ENCODE measurements at places on chromosomes 1 and 21.

- no peak for DNase-seq
These were observed 17.7 kb upstream of the KDM4A start for GRCh38 chr1:43632135-43632670.

DNA sequence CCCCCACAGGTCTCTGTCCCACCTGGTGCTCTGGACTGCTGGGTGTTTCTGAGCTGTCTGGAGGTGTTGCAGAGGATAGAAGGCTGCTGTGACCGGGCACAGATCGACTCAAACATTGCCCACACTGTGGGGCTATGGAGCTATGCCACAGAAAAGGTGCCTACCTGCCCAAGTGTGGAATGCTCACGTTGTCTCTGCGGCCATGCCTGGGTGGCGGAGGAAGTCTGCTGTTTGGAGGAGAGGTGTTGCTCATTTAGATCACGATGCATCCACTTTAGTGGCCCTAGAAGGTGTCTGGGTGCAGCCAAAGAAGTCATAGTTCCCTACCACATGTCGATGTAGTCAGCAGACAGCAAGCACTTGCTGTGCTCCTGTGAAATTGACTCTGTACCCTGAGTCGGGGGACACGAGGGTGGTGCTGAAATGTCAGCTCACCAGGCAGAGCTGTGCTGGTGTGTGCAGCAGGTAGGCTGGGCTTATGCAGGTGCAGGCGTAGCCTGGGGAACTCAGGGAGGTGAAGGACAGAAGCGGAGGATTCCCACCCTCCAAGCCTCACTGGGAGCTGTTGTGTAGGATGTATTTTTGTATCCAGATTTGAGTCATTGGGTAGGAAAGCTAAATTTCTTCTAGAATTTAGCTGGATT is 32.8 kb upstream of the PWP2 start:
- DNase-seq, result no peak

DNA sequence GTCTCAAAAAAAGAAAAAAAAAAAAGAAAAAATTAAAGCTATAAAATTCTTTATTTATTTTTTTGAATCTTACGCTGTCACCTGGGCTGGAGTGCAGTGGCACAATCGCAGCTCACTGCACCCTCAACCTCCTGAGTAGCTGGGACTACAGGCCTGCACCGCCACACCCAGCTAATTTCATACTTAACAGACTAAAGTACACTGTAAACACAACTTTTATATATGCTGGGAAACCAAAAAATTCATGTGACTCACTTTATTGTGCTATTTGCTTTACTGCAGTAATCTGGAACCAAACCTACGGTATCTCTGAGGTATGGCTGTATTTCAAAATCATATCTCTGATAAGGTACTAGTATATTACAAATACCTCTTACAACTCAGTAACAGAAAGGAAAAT is 40.3 kb downstream of the HSF2BP start:
- DNase-seq, result no peak

GRCh38 chr1:211490038-211490678 is 1.8 kb downstream of the RD3 start:
- no peak for DNase-seq

GRCh38 chr1:212700223-212700891 is 717 bp upstream of the BATF3 start:
- DNase-seq, result no peak

GRCh38 chr1:148166558-148167492 is 14.7 kb upstream of the NBPF11 start:
- DNase-seq, result no peak

GRCh38 chr1:109750920-109751319 is 10.1 kb upstream of the GSTM3 start:
- no peak for DNase-seq

DNA sequence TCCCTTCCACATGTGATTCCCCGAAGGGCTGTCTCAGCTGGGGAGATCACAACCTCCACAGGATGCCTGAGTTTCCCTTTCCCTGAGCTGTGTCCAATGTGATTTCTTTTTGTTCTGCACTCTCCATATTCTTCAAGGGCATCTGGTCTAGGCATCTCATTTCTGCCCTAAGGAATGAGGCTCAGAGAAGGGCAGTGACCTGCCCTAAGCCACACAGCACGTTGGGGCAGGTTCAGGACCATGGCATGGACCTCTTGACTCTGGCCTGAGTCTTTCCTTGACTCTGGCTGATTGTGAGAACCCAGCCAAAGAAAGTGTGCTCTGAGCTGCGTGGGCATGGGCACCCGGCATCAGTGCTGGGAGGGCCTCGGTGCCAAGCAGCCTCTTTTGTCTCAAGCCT is 590.3 kb downstream of the PTPRU start:
- DNase-seq, result no peak

GRCh38 chr21:16040601-16041000 is 310.8 kb downstream of the USP25 start:
- DNase-seq, result no peak

DNA sequence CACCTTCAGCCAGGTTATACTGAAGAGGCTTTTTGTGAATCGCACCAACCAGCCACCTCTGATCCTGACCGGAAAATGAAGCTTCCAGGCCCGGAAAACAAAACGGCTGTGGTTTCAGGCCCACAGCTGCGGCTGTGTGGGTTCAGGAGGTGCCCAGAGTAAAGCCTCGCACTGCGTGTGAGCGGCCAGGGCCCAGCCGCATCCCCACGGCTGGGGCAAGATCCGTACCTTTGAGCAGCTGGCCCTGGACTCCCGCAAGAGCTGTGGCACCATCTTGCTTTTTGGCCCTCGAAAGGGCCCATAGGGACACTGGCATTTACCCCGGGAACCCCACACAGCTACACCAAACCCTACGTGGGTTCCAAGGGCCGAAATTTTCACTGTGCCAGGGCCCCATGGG is 63.0 kb downstream of the GLUL start:
- DNase-seq, result no peak

GRCh38 chr1:25929016-25929415 is 22.8 kb upstream of the STMN1 start:
- DNase-seq, result no peak

GRCh38 chr21:44569861-44570517 is 3.5 kb upstream of the KRTAP10-4 start:
- no peak for DNase-seq

GRCh38 chr1:111989531-111990025 is at the start of gene KCND3:
KCND3 (minus strand) TSS chr1:111989668.
- no peak for DNase-seq

- DNase-seq, result no peak
These were observed 1016.3 kb upstream of the NCAM2 start for GRCh38 chr21:19981938-19982337.

DNA sequence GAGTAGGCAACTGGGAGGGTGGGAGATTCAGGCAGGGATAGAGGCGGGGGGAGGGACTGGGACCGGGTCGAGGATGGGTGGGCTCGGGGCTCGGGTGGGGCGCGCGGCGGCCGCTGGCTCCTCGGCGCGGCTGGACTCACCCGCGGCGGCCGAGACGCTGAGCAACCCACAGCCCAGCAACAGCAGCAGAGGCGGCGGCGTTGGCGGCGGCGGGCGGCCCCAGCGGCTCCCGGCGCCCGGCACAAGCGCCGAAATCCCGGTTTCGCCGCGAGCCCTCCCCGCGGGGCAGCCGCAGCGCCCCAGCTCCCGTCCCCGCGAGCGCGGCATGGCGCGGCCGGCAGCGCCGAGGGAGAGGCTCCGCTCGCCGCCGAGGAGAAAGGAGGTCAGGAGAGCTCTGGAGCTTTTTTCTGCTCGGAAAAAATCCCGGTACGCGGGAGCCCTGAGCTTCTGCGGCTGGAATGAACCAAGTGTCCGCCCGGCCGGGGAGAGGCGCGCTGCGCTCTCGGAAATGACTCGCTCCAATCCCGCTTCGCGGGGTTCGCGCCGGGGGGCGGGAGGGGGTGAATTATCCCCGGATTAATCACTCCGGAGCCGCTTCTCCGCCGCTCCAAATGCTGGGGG is at the start of gene CSMD2:
TSS of gene CSMD2 (minus strand) at position 460 of the 621 bp plus-strand sequence. CDS start at position 327, 133 bp downstream.
- peak; percentile 72 for DNase-seq

DNA sequence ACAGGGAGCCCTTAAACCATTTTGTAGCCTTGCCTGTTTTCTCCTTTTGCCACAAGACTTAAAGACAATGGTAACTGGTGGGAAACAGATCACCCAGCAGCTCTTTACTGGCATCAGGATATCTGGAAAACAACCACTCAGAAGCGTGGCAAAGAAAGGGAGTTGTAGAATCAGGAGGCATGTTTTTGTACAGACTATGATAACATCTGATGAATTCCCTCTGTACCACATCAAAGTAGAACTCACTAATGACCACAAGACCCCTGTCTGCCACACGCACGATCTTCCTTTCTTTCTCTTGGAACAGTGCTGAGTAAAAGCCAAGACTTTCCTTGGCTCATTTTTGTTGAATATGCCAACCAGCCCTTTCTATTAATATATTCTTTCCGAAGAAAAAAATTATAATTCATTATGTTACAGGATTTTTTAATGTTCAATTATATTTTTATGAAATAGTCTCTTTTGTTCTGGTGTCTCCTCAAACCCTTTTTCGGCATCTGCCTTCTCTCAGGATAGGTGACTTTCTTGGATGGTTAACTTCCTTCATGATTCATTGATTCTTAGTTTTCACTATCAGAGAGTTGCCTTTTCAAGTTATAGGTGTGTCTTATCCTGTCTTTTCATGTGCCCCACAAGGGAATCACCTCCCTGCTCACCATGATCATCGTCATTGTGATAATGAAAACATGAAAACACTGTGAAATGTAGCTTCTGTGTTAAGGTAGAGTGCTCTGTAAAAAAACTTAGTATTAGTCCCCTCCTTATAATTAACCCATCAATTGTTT is 7.9 kb upstream of the PHGDH start:
- DNase-seq, result no peak

DNA sequence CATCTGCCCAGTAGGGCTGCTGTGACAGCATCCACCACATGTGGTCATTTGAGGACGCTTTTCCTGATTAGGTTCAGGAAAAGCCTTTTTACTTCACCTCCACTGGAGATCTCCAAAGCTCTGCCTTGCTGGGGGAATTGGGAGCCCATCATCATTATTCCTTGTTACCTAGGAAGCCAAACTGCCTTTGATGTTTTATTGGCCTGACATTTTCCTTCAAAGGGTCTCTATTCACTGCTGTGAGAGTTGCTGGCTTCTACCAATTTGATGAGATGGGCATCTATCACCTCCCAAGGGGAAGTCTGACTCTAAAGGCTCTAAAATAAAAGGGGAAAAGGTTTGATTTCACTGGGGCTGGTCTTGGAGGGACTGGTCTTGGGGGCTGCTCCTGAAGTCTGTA is 678.6 kb downstream of the PTPRU start:
- DNase-seq, result no peak

GRCh38 chr1:99115231-99115630 is 110.6 kb upstream of the PLPPR5 start:
- no peak for DNase-seq

DNA sequence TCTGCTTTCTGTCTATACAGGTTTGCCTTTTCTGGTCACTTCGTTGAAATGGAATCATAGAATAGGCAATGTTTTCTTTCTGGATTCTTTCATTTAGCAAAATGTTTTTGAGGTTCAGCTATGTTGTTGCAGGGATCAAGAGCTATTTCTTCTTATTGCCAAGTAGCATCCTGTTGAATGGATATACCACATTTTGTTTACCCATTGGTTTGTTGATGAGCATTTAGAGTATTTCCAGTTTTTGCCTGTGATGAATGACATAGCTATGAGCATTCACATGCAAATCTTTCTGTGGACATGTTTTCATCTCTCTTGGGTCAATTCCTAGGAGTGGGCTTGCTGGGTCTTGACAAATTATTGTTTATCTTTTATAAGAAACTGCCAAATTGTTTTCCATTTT is 115.5 kb downstream of the ACTL8 start:
- no peak for DNase-seq

- DNase-seq, result peak; percentile 17
These were observed 89.5 kb upstream of the CD53 start for GRCh38 chr1:110783292-110783918.

DNA sequence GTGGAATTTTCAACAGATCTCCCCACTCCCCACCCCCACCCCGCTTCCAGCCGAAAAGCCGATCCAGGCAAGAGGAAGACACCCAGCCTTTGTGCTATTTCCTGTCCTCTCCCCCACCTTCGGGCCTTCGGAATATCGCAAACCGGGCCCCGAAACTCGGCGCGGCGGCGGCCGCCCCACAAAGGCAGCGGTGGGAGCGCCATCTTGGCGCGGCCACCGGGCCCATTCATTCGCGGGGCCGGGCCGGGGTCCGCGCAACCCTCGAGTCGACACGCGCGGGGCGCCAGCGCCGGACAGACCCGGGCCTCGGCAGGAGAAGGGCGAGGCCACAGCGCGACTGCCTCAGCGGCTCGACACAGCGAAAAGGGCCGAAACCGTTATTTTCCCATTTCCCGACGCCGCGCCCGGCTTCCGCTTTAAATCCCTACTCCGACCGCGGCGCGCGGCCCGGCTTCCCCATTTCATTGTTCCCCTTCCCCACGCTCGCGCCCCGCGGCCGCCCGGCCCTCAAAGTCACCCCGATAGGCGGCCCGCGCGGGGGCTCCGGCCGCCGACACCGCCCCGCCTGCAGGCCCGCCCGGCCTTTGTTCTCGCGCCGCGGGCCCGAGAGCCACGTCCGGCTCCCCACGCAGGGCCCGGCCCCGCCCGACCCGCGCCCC is 911 bp downstream of the GNB1 start:
- peak; percentile 52 for DNase-seq

Data from hippocampal formation (tissue), 2 donors.